ENCODE measurements at places on chromosomes 3 and 15.

DNA sequence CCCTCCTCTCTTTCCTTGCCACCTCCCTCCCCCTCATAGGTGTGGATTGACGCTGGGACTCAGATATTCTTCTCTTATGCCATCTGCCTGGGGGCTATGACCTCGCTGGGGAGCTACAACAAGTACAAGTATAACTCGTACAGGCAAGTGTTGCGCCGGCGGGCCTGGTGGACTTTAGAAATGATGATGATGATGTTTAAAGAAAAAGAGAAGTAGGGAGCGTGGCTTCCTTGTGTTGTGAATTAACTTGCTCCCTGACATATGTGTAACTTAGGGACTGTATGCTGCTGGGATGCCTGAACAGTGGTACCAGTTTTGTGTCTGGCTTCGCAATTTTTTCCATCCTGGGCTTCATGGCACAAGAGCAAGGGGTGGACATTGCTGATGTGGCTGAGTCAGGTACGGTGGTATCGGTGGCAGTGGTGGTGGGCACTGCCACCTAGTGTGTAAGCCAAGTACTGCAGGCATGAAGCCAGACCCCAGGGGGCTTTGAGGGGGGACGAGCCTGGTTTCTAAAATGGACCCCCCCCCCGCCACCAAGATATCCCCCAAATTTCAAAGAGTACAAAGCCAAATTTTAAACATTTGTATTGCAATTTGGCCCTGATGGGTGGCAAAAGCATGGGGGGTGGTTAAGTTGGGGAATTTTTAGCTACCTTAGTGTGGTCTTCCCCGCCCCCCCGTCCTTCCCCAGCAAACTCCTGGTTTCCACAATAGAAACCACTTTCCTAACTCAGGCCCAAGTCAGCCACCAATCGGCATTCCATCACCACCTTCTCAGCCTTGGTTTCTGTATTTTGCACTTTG lies 65.6 kb downstream of the SLC6A6 start:
- peak; percentile 10 for DNase-seq

DNA sequence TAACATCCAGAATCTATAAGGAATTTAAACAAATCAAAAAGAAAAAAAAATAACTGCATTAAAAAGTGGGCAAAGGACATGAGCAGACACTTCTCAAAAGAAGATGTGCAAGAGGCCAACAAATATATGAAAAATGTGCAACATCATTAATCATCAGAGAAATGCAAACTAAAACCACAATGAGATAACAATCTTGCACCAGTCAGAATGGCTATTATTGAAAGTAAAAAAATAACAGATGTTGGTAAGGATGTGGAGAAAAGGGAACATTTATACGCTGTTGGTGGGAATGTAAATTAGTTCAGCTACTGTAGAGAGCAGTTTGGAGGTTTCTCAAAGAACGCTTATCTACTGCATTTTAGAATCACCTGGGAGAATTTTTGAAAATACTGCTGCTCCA lies 186.1 kb downstream of the OTOL1 start:
- no peak for DNase-seq

DNA sequence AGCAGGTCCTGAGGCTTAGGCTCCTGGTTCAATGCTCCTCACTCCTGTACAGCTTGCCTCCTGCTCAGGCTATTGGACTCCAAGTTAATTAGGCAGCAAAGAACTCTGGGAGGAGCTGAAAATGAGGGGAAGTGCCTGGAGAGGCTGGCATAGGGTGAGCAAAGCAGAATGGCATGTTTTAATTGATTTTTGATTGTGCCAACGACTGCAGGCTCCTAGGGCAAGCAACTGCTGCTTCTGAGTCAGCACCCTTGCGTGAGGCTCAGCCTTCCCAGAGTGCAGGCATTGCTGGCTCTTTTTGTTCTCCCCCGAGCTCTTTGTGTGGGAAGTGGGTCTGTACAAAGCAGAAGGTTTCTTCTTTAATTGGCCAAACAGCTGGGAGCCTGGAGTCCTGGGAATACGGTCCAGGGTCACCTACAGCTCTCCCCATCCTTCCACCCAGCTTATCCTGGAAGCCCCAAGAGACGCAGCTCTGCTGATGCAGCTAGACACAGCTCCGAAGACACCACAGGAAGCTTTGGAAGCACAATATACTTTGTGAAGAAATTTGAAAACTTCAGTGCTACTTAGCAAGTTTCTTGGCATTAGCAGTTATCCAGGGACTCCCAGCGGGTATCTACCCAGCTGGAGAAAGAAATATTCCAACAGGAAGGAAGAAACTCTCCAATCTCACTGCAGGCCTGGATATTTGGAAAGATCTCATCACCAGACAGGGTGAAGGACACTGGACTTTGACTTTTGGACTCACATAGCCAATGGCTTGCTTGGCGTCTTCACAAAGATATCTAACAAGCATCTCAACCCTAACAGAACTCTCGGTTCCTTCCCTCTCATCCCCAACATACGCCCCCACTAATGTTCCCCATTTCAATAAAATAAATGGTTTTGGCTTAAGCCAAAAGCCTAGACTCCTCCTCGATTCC lies 76.8 kb downstream of the BDH1 start:
- DNase-seq: no peak

- DNase-seq: no peak
These were observed 9.5 kb downstream of the GPR87 start for GRCh38 chr3:151307131-151307530.

- DNase-seq: no peak
These were observed 5.6 kb downstream of the CTXND1 start for GRCh38 chr15:80246425-80246894.

DNA sequence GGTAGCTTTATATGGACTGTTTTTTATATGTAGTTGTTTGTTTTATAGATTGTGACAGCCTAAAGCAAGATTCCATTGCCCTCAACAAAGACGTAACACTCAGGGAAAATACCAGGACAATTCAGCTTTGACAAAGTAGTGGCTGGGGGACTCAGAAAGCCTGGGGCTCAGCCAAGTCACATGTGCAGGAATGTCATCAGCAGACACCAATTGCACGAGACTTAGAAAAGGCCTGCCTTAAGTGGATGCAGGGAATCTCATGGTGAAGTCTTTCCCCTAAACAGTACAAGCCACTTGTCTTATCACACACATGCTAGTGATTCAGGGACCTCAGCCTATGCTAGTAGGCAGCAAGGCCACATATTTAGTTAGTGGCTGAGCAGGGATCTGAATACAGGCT lies 381.8 kb upstream of the THBS1 start:
- no peak for DNase-seq

GRCh38 chr3:64148955-64149653 lies 76.2 kb downstream of the PRICKLE2 start:
- no peak for DNase-seq

DNA sequence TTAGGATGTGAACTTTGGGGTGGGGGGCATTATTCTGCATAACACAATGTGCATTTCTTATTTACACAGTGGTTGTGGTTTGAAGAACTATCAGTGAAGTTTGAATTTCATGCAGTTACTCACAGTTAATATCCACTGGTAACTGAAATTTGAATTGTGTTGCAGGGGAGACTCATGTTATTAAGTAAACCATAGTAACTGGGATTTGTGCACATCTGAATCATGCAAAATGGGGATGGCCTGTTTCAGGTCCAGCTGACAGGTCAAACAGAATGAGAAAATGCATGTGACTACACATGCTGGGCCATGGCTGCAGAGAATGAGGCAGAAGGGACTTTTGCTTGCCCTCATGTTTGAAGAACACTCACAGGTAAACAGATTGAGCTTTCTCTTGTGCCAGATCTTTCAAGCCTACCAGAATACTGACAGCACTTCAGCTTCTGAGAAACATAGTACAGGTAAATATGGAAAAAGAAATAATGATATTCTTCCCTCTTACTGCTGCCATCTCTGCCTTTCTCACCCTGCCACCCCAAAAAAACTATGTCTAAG lies 115.0 kb downstream of the POLQ start:
- no peak for DNase-seq

DNA sequence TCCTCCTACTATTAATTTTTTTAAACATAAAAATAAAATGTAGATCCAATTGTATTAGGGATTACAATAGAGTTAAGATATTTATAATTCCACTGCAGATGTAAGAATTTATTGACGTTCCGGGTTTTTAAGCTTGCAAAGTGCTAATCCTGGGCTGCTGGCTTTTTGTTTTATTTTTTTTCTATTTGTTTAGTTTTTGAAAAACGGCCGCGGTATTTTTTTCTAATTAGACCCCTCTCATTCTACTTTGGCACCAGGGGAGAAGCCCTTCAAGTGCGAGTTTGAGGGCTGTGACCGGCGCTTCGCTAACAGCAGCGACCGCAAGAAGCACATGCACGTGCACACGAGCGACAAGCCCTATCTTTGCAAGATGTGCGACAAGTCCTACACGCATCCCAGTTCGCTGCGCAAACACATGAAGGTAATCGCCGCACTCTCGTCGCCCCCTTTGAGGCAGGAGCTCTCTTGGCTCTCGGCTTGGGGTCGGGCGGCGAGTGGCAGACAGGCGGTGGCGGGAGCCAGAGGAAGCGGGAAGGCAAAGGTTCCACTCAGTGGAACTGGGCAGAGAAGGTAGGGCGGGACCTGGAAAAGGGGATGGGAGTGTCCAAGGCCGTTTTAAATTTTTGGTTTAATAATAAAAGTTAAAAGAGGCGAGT lies 3.2 kb downstream of the ZIC1 start:
- no peak for DNase-seq

GRCh38 chr3:155443815-155444214 lies 150.3 kb upstream of the STRIT1 start:
- DNase-seq: no peak

DNA sequence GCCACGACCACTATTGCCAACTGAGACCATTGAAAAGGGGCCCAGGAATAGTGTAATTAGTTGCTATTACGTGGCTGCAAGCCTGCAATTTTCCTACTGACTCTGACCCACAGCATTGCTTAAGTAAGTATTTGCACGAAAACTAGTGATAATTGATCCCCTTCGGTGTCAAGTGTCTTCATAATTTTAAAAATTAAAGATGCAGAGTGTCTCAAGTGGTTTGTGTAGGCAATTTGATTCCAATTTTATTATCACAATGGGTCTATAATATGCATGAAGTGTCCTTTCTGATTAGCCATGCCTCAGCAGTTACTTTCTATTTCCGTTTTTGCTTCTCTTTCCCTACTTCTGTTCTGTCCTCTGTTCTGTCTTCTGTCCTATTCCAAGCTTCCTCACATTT lies 259.2 kb downstream of the C3orf38 start:
- no peak for DNase-seq

GRCh38 chr3:141271279-141272030 lies 39.8 kb downstream of the PXYLP1 start:
- no peak for DNase-seq

DNA sequence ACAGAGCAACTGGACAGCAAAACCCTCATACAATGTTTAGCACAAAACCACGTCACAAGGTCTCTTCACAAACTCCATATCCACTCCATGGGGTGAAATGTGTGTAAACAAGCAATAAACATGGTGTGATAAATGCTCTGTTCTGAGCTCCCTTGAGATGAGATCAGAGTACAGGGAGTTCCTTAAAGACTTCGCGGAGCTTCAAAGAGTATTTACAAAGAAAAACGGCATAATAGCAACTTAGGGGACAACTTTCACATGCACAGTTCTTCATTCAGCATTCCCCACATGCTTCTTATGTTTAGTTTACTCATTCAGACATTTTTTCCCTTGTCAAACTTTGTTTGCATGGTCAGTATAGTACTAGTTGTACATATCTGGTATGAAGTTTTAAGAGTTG lies 52.5 kb upstream of the SUCLG2 start:
- DNase-seq: no peak

GRCh38 chr3:43180694-43181093 lies 74.8 kb upstream of the POMGNT2 start:
- DNase-seq: no peak

DNA sequence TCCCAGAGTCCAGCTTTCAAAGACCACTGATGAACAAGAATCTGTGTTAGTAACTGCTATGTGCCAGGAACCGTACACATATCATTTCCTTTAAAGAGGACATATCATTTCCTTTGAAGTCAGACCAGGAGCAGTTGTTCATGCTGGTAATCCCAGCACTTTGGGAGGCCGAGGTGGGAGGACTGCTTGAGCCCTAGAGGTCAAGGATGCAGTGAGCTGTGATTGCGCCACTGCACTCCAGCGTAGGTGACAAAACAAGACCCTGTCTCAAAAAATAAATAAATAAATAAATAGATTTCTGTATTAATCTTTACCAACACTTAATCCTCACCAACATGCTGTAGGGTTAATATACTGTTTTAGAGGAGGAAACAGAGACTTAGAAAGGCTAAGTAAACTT lies 23.9 kb upstream of the CDV3 start:
- no peak for DNase-seq

- peak; percentile 36 for DNase-seq
These were observed 5.9 kb downstream of the STARD9 start for GRCh38 chr15:42581272-42581730.

- DNase-seq: no peak
These were observed 32.3 kb upstream of the SLC6A1 start for GRCh38 chr3:10960255-10960654.

GRCh38 chr3:69320871-69321271 lies 65.0 kb downstream of the FRMD4B start:
- DNase-seq: no peak

DNA sequence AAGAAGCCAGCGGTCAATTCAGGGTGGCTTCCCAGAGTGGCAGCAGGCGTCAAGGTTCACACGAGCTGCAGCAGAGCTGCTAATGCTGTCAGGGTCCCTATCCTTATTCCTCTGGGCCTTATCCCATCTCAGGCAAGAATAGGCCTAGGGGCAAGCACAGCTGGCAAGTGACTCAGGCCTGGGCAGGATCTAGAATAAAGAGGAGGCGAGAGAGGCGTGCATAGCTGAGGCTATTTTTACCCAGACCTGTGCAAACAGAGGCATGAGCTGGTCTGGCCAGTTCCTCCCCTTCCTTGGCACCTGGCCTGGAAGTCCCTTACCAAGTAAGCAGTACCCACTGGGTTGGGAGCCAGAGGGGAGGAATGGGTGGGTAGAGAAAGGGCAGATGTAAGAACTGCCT lies 12.2 kb upstream of the VIPR1 start:
- DNase-seq: no peak

GRCh38 chr3:127744253-127744815 lies 71.6 kb downstream of the ABTB1 start:
- no peak for DNase-seq

- DNase-seq: no peak
These were observed 946.7 kb downstream of the NAALADL2 start for GRCh38 chr3:175805825-175806224.

DNA sequence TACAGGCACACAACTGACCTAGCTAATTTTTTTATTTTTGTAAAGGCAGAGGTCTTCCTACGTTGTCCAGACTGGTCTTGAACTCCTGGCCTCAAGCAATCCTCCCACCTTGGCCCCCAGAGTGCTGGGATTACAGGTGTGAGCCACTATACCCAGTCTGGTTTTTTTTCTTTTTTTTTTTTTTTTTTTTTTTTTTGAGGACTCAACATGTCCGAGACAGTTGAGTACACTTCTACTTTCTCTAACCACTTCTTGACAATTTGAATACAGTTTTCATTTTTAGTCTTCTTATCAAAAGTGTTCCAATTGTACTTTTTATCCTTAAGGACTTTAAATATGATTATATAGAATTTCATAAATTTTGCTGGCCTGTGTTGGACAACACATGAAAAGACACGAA lies 7.4 kb upstream of the GSK3B start:
- DNase-seq: no peak

Measured in activated CD4-positive, alpha-beta T cell treated with anti-CD3 and anti-CD28 coated beads, Interleukin-2, amount 50 U/mL, for 24 hours (primary cell).